ENCODE measurements at places on chromosomes 5 and 9. TPM values are rescaled to one million over a fixed set of nuclear protein-coding genes. Genes with fewer than 3 reads are reported as not detected.

Gene PCDHGA11
- 0.94 TPM for total RNA-seq

Gene GPR21
- 0.47 TPM for total RNA-seq

Gene PAEP
- not detected for total RNA-seq

Gene PCDHB4
- total RNA-seq: 0.34 TPM

Gene SET
- total RNA-seq: 299 TPM

Gene ANKRD33B
- total RNA-seq: 0.42 TPM

Gene FCHO2
- total RNA-seq: 4.7 TPM

Gene TMEM171
- total RNA-seq: 1.6 TPM

Gene CCL21
- total RNA-seq: not detected

Gene WDR31
- total RNA-seq: 0.27 TPM

Gene AK3
- 43.7 TPM for total RNA-seq

Gene SLC27A6
- total RNA-seq: 1.5 TPM

Gene CDX1
- not detected for total RNA-seq

Gene PCDHA1
- not detected for total RNA-seq

Gene FAM153A
- not detected for total RNA-seq

Gene FOXI1
- not detected for total RNA-seq

Gene UTP15
- 19.0 TPM for total RNA-seq

Gene SLC36A3
- not detected for total RNA-seq

Gene SMAD5
- 38.5 TPM for total RNA-seq

Gene PCDHB3
- under 0.01 TPM for total RNA-seq

Gene PPP3R2
- total RNA-seq: not detected

Gene PPP2R2B
- 1.8 TPM for total RNA-seq

Gene MARCHF11
- total RNA-seq: not detected

Gene SLC6A3
- total RNA-seq: not detected

Gene AK8
- total RNA-seq: 0.46 TPM

Gene MARCHF3
- 2.1 TPM for total RNA-seq

Gene PCDHGA8
- total RNA-seq: 0.08 TPM

Gene NUTM2F
- total RNA-seq: not detected

Gene QRFP
- not detected for total RNA-seq

Gene CAVIN4
- total RNA-seq: 0.08 TPM

Gene SLC4A9
- not detected for total RNA-seq

Gene IFNA2
- total RNA-seq: not detected

Gene CDC20B
- not detected for total RNA-seq

Gene BAG1
- 33.8 TPM for total RNA-seq
